Naive thymus-derived CD4-positive, alpha-beta T cell (primary cell): ENCODE measurements at places on chromosomes 5 and 9.

DNA sequence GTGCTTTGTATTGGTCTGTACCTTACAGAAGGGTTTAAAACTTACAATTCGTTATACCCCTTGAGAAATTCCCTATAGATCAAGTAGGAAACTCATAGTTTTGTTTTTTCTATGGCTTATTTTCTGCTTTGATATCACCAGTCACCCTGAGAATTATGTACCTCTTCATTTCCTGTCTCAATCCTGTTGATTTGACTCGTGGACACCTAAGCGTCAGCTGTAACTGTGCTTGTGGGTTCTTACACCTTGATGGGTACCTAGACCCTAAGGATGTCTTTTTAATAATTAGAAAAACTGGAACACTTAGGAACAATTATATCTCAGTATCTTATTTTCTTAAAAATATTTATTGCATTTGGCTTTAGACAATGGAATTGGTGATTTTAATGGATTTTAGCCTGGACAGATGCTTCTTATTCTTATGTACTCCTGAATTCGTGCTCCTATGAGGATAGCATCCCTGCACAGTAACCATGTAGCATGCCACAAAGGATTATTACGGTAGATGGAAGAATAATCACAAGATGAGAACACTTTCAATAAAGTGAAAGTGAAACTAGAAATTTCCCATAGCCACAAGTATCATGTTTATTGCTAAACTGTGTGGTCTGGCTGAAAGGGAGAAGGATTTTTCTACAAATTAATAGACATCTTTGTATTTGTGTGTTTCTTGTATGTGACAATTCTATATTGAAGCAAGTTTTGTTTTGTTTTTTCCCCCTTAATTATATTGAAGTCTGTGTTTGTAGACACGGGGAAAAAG is 1920.3 kb upstream of the WWC1 start:
- no peak for DNase-seq

- DNase-seq = no peak
Measured at GRCh38 chr9:134338394-134339182, 12.3 kb downstream of the RXRA start.

DNA sequence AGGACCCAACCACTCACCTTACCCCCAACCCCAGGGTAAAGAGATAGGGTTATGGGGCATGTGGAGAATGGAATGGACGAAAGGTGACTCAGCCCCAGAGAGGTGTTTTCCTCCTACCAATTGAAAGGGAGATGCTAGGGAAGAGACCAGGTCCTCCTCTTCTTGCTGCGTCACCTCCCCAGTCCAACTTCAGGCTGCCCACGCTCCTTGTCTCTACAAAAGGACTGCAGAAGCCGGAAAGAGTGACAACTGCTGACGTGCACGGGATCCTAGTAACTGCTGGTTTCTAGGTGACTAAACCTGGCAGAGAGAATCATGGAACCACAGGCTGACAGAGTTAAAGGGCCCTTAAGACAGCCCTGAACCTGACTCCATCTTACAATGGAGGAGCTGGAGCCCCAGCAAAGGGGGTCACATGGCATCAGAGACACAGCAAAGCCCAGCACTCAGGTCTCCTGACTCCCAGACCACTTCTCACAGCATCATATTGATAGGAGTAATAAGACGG is 2.2 kb downstream of the GPX3 start:
- no peak for DNase-seq

- no peak for DNase-seq
Measured at GRCh38 chr5:120703918-120704587, 240.0 kb downstream of the PRR16 start.

DNA sequence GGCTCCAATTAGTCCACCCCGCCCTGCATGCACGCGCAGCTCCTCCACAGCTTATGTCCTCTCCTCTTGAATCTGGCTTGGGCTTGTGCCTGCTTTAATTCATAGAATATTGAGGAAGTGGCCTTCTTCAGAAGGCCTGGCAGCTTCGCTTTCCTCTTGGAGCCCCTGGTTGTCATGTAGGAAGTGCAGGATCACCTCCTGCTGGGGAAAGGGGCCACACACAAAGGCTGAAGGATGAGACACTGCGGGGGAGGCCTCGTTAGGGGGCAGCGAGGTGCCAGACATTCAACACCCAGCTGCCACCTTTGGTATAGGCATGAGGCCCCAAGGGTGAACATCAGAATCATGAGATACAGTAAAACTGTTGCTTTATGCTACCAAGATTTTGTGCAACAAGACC is 2.7 kb upstream of the CNOT6 start:
- no peak for DNase-seq

- no peak for DNase-seq
Measured at GRCh38 chr9:16154521-16155078, 601.8 kb downstream of the CCDC171 start.

DNA sequence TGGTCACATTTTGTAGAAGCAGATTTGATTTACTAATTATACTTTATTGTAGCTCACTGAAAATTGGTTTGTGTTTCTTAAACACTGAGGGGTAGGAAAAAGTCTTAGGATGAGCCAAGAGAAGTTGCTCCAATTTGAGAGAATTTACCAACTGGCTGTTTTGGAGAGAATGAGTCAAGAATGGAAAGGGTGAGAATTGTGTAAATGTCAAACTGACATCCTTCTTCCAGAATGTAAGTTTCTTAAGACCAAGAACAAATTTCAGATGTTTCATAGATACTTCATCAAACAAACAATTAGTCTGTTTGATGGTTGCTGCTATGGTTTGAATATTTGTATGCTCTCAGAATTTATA is 106.2 kb upstream of the TXNDC8 start:
- DNase-seq = no peak

DNA sequence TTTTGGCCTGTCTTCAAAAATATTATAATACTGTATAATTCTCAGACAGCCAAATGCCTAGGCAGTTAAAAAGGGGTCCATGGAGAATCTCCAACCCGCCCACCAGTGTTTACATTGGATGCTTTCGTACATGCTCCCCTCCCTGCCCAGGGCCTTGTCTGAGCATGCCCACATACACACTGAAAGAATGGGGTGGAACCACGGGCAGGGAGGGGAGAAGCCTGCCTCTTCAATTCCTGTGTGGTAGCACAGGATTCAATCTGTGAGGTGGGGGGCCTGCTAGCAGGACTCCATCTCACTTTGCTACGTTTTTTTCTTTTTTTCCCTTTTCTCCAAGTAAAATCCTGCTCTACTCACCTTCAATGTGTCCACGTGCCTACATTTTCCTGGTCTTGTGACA is 314.7 kb upstream of the GRAMD2B start:
- DNase-seq = no peak

DNA sequence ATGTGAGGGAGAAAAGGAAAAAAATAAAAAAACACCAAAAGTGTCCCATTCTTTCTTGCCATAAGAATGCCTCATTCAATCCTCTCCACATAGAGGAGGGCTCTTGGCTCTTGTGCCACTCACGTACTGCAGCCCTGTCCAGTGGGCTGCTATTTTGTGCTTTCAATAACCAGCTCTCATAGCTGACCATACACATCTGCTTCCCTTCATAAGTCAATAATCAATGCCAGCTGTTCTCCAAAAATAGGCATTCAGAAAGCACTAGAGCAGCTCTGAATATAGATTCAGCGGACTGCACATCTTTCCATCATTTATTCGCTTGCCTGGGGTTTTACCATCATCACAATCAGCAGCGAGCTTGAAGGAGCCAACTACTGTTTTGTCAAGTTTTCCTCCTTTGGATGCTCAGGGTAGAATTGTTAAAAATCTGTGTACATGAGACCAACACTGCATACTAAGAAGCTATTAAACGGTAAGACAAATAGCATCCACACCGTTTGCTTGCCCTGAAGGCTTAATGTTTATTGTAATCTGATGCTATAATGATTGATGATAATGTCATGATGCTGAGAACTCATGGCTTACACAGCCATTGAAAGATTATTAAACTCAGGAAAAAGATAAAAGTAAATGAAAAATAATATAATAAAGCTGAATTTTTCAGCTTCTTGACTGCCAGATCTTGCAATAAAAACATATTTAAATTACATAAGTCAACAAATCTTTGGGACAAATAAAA is 80.0 kb downstream of the OXCT1 start:
- no peak for DNase-seq

DNA sequence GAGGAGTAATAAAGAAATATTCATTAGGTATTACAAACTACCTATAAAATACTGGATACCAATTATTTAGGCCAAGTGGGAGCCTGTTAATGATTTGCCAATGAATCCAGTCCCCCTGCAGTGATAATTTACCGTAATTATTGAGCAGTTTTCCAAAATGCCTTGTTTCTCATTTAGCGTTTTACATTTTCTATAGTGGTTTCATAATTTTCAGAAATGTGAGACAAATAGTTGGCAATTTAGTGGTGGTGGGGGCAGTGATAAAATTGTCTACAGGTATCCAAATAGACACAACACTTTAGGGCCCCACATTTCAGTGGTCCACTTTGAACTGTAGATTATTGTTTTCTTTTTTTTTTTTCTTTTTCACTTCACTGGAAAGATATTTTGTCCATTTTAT is 27.3 kb upstream of the ALDH1A1 start:
- no peak for DNase-seq

DNA sequence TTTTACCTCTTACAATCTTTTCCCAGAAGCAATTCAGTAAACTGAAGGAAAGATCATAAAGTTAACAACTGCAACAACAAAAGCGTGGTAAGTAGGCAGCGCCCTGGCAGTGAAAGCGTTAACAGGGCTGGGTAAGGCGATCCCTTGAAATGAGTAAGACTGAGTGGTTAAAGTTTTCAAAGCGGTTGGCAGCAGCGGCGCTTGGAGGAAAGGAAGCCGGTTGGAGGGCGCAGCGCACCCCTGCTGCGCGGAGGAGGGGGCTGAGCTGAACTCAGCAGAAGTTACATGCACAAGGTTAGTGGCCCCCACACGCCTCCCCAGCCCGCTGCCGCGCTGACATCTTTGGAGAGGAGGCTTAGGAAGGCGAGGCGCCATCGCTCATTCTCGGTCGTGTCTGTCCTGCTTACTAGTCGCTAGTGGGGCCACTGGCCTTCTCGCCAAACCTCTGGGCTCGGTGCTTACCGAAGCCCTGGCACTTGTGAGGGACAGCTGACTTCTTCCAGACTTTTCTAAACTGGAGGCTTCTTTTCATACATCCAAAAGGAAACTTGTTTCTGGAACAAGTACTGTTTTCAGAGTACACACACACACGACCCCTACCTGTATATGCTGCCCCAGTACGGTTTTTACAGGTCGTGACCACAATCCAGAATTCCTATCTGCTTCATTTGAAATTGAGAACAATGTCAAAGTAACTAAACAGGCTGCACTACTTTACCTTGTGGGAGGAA is at the start of gene SH3RF2:
TSS of gene SH3RF2 (plus strand) at position 178 of the 731 bp plus-strand sequence. CDS start 1,351 bp downstream, outside the sequence.
- peak; percentile 39 for DNase-seq
